Activated naive CD8-positive, alpha-beta T cell treated with anti-CD3 and anti-CD28 coated beads for 36 hours (primary cell): ENCODE measurements at places on chromosomes 2 and 18.

DNA sequence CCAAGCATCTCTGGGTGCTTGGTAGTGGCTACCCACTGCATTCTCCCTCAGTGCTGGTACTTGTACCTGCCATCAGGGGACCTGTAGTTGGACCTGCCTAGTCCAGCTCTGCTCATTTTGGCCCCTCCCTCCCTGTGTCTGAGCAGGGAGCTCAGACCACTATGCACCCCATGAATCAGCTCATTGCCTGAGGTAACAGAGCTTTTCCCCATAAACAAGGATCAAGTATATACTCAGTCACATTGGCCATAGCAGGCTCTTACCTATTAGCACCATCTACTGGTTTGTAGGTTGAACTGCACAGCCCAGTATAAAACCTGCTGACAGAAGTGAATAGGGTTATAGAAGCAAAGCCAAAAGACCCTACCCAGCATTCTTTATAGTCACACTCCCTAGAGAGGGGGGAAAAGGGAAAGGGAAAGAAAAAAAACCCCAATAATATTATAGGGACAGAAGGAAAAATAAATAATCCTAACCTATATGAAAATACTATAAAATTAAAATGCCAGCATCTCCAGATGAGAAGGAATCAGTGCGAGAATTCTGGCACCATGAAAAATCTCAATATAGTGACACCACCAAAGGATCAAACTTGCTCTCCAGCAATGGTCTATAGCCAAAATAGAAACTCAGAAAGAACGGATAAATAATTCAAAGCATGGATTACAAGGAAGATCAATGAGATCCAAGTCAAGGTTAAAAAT, 6.9 kb upstream of the FLACC1 start:
- no peak for DNase-seq

- DNase-seq = no peak
Measured at GRCh38 chr2:234102112-234102511, 51.6 kb downstream of the SPP2 start.

DNA sequence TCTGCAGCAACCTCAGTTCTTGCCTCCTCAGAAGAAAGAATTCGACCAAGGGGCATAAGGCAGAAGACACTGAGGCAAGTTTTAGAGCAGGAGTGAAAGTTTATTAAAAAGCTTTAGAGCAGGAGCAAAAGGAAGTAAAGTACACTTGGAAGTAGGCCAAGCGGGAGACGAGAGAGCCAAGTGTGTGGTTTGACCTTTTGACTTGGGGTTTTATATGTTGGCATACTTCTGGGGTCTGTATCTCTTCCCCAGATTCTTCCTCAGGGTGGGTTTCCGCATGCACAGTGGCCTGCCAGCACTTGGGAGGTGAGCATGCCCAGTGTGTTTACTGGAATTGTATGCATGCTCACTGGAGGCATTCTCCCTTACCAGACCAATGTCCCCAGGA, 59.3 kb upstream of the ANKRD44 start:
- DNase-seq = no peak

GRCh38 chr2:166148500-166149400, 20.9 kb upstream of the SCN1A start:
- no peak for DNase-seq

DNA sequence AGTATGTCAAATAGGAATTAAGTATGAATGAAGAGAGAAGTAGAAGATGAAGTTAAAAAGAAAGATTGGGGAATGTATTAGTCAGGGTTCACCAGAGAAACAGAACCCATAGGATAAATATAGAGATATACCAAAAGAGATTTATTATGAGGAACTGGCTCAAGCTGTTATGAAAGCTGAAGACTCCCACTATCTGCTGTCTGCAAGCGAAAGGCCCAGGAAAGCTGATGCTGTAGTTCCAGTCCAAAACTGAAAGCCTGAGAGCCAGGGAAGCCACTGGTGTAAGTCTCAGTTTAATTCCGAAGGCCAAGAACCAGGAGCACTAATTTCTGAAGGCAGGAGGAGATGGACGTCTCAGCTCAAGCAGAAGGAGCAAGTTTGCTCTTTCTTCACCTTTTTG, 200.9 kb upstream of the FN1 start:
- DNase-seq = no peak
